NCI-H1417 (cell line): ENCODE measurements at places on chromosomes 7 and 10.

DNA sequence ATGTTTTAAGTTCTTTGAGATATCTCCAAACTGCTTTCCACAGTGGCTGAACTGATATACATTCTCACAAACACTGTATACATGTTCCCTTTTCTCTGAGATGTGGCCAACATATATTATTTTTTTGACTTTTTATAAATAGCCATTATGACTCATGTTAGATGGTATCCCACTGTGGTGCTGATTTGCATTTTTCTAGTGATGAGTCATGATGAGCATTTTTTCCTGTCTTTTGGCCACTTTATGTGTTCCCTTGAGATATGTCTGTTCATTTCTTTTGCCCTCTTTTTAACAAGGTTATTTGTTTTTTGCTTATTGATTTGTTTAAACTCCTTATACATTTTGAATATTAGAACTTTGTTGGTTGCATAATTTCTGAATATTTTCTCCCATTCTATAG is 1055.1 kb downstream of the NXPH1 start:
- no peak for DNase-seq

DNA sequence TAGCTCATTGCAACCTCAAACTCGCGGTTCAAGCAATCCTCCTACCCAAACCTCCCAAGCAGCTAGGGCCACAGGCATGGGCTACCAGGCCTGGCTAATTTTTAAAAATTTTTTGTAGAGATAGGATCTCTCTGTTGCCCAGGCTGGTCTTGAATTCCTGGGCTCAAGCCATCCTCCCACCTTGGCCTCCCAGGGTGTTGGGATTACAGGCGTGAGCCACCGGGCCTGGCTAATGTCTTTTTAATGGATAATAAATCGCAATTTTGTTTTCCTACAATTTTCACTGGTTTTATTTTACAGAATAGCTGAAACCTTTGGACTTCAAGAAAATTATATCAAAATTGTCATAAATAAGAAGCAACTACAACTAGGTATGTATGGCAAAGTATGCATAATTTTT is 10.9 kb downstream of the NUB1 start:
- DNase-seq = no peak

DNA sequence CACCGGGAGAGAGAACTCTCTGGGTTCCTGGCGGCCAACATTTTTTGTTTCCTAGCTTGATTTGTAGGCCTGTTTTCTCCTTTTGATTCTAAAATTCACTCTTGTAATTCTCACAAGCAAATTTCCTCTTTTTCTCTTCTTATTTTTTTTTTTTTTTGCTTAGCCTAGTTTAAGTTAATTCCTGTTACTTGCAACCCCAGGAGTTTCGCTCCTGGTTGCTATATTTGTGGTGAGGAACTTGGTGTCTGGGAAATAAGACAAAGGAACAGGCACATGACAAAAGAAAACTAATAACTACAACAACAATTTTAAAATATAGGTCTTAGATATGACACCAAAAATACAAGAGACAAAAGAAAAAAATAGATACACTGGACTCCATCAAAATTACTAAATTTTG is 6.7 kb downstream of the AOAH start:
- DNase-seq = no peak

DNA sequence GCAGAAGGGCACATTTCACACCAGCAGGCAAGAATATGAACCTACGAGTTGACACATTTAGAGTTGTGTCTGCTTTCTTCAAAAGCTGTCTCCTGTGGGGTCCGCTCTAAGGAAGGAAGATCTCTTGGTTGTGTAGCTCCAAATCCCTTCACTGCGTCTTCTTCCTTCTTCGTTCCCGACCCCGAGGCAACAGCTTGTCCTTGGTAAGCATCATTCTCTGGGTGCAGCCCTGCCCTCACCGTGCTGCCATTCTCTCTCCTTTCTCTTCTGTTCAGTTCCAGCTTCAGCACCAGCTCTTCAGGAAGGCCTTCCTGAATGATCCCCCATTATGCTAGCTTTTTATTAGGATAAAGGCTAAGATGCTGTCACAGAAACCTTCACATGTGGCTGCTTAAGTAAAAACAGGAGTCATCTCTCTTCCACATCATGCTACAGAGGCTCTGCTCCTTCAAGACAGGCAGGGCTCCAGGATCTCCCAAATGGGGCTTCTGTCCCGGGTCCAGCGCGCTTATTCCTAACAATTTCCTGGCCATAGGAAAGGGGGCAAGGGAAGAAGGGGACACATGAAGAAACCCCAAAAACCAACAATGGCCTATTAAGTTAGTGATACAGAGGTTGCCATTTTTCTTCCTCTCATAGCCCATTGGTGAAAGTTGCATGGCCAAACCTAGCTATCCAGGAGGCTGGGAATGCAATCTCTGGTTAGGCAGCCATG is 52.2 kb upstream of the SHH start:
- DNase-seq = no peak

DNA sequence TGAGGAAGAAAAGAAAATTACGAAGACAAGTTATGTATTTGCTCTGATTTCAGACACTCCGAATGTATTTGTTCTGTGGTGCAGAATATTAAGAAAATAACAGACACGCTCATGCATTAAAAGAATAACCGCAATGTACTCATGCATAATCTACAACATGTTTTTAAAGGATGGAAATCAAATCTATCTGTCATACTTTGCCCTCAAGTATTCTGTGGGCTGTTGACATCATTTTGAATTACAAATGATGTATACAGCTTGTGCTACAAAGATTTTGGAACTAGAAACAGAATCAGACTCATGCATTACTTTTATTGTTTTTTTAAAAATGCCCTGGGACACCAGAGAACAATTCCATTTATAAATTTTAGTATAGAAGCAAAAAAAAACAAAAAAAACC is 69.9 kb downstream of the APBB1IP start:
- DNase-seq = no peak

GRCh38 chr10:112775381-112775780 is 174.7 kb upstream of the TCF7L2 start:
- DNase-seq = no peak

DNA sequence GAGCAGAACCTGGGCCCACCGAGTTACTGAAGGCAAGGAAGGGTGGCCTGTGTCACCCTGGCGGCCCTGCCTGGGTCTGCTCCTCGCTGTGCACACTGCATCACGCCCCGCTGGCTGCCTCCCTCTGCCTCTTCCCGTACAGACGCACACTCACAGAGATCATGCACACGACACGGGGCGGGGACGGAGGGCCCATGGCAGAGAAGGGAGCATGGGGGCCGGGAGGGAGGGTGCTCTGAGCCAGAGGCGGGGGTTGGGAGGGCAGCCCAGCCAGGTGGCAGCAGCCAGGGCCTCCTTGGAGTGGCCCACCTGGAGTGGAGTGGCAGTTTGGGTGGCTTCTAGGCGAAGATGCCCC is 16.6 kb downstream of the BUD23 start:
- no peak for DNase-seq

DNA sequence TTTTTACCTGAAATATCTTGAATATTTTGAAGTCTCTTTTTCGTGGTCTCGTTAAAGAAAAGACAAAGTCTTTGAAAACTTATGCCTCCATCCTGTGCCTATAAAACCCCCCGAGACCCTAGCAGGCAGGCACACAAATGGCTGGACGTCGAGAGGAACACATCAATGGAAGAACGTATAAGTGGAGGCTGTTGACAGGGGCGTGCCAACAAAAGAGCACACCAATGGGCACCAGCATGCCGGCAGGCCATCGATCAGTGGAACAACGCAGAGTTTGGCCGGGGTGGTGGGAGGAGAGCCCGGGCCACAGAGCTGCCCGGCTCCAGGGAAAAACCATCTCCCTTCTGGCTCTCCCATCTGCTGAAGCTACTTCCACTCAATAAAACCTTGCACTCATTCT is 24.7 kb downstream of the ENKUR start:
- DNase-seq = no peak

DNA sequence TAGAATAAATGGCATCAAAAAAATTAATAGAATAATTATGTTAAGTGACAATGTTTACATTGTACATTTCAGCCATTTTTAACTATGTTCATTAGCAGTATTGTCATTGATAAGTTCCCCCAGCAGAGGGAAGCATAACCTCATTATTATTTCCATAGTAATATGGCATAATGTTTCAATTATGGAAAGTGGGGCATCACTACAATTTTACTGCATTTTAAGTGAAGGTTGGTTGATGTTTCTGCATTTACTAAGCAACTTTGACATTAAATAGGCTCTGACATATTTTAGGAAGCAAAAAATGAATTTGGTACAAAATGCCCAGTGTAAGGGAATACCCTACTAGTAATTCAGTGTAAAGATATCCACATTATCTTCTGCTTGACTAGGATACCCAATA is 218.3 kb downstream of the SEMA3A start:
- DNase-seq = peak; percentile 78

DNA sequence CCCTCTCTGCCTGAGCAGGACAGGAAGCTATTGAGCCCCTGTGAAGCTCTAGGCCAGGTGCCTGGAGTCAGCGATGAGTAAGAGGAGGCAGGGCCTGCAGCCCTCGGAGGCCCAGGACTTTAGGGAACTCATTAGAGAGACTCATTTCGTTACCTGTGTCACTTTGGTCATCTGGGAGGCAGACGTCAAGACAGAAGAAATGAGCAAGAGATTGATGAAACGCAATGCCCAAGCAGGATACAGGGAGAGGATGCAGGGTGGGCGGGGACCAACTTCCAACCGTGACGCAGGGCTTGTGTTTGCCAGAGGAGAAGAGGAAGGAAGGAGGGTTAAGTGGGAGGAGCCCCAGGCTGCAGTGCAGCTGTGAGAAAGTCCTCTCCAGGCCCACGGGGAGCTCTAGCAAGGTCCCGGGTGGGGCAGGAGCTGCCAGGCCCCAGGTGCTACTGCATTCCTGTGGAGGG is 26.4 kb upstream of the GNA12 start:
- DNase-seq = peak; percentile 16

GRCh38 chr10:122388287-122388997 is 13.9 kb downstream of the PLEKHA1 start:
- DNase-seq = no peak

GRCh38 chr7:71618278-71618677 is 486.3 kb downstream of the GALNT17 start:
- DNase-seq = no peak

- no peak for DNase-seq
These were observed 61.0 kb upstream of the MYL10 start for GRCh38 chr7:101690061-101690460.

DNA sequence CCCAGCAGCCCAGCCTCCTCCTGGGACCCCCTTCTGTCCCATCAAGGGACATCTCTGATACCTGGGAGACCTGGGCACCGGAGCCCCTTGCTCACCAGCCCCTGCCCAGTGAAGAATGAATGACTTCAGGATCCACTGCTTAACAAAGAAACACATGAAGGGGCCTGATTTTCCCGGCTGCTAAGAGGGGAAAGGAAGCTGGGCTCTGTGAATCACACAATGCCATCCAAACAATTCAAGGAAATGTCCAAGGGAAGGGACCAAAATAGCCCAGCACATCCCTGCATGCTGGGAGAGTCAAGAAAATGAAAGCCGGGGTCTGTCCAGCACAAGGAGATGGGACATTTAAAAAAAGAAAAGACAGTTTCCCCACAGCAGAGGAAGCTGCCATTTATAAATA is 128.7 kb upstream of the JCAD start:
- DNase-seq = no peak

GRCh38 chr7:112453505-112454171 is 3.4 kb downstream of the IFRD1 start:
- DNase-seq = no peak

DNA sequence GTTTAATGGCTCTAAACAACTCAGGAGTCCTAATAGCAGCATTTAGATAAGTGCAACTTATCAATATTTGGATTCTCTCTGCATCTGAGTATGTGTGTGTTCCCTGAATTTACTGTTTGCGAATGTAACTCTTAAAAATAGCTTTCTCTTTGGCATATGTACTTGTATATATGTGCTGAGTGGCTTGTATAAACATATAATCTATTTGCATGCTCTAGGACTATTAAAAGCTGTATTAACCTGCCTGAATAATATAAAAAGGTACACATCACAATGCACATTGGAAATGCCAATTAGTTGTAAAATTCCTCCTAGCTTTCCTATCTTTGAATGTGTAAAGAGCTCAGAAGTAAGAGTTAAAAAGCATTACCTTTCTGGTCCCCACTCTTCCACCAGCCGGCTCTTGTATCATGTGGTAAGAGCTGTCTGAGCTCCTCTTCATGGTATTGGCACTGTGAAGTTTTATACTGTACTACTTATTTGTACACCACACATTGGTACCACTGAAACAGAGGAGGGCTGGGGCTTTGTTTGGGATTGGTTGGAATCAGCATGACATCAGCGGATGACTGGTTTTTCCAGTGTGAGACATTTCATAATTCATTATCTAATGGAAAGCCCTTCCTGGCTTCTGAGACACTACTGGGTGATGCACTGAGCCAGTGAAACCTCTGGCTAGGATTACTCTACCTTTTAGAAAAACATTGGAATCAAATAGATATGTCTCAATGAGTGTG is at the start of gene INHBA:
Gene INHBA, minus strand, starts transcription at position 456 of the 737 bp plus-strand sequence. CDS start 2,716 bp downstream, outside the sequence.
- no peak for DNase-seq

GRCh38 chr10:61350794-61351193 is 102.4 kb downstream of the TMEM26 start:
- DNase-seq = no peak

GRCh38 chr10:110723224-110723891 is 79.2 kb downstream of the RBM20 start:
- no peak for DNase-seq

- DNase-seq = no peak
These were observed at the start of gene SPACDR for GRCh38 chr7:100464210-100464660. Gene SPACDR, minus strand, starts transcription at chr7:100464260. Its CDS starts 235 bp downstream, at chr7:100464025.

- no peak for DNase-seq
These were observed 449.1 kb downstream of the XPNPEP1 start for GRCh38 chr10:109474261-109474660.

DNA sequence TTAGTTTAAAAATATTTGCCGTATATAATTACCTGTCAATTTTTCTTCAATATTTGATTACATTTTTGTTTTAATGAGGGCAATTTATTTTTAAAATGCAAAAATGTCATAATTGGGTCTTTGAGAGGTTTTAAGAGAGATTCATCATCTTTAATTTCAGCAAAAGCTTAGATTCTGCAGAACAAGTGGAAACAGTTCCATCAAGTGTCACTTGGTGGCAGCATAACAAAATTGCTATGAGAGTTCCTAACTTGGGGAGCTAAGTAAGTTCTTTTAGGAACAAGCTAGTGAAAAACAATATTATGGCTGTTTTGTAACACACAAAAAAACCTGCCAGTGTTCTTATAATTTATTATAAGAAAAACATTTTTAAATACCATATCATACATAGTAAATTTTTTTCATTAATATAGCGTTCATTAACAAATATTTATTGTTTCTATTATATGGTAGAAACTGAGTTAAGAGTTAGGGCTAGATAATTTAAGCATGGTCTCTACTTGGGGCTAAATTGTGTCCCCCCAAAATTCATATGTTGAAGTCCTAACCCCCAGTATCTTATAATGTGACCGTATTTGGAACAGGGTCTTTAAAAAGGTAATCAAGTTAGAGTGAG is 155.2 kb downstream of the MAGI2 start:
- DNase-seq = peak; percentile 80

DNA sequence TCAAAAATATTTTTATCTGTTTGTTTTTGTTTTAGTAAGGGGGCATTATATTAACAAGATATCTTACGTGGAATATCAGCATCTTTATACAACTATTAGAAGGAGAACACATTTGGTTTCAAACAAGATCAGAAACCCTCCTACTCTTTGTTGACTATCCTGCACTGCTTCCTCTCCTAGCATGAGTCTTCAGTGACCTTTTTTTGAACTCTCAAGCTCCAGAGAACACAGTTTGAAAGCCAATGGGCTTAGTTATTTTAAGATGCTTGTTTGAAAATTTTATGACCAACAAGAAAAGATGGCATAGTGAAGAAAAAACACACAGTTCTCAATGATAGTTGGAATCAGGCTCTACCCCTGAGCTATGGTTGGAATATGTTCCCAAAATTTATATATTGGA is 37.2 kb upstream of the RTKN2 start:
- DNase-seq = no peak

- DNase-seq = no peak
These were observed 28.7 kb upstream of the ARHGAP22 start for GRCh38 chr10:48633381-48634197.
